Fibroblast of the aortic adventitia (primary cell): ENCODE measurements at places on chromosomes 16 and 17. TPM values are rescaled to one million over a fixed set of nuclear protein-coding genes. Genes with fewer than 3 reads are reported as not detected.

LDHD gene
- 0.18 and 2.9 TPM in 2 replicates for total RNA-seq

AIPL1 gene
- total RNA-seq = 0.09 TPM in 1 of 2 replicates, not detected in the other

SMIM36 gene
- total RNA-seq = not detected in 2 replicates

KRTAP4-6 gene
- total RNA-seq = not detected in 2 replicates

CHST5 gene
- total RNA-seq = 0.09 TPM in 1 of 2 replicates, not detected in the other

HASPIN gene
- total RNA-seq = 0.49 and 10.5 TPM in 2 replicates

DLX3 gene
- not detected in 2 replicates for total RNA-seq

CA5A gene
- not detected in 2 replicates for total RNA-seq

PIMREG gene
- 0.90 and 13.1 TPM in 2 replicates for total RNA-seq

CDT1 gene
- 0.82 and 26.8 TPM in 2 replicates for total RNA-seq

KRT33A gene
- not detected in 2 replicates for total RNA-seq

TMIGD1 gene
- total RNA-seq = not detected in 2 replicates

CALB2 gene
- total RNA-seq = 0.36 TPM in 1 of 2 replicates, not detected in the other

RAP1GAP2 gene
- total RNA-seq = 1.5 and 5.0 TPM in 2 replicates

TM4SF5 gene
- not detected in 2 replicates for total RNA-seq

PRSS27 gene
- total RNA-seq = 0.65 and 1.3 TPM in 2 replicates

KRT40 gene
- total RNA-seq = not detected in 2 replicates

DOC2B gene
- not detected in 2 replicates for total RNA-seq

CARD14 gene
- total RNA-seq = 0.09 TPM in 1 of 2 replicates, not detected in the other

KCNJ12 gene
- total RNA-seq = 1.7 and 2.7 TPM in 2 replicates

TBC1D3B gene
- total RNA-seq = 0.36 and 3.5 TPM in 2 replicates

ZNF385C gene
- not detected in 2 replicates for total RNA-seq

KRT31 gene
- 0.09 TPM in 1 of 2 replicates, not detected in the other for total RNA-seq

CLDN9 gene
- not detected in 2 replicates for total RNA-seq
